ENCODE measurements at places on chromosomes 6 and 20.

DNA sequence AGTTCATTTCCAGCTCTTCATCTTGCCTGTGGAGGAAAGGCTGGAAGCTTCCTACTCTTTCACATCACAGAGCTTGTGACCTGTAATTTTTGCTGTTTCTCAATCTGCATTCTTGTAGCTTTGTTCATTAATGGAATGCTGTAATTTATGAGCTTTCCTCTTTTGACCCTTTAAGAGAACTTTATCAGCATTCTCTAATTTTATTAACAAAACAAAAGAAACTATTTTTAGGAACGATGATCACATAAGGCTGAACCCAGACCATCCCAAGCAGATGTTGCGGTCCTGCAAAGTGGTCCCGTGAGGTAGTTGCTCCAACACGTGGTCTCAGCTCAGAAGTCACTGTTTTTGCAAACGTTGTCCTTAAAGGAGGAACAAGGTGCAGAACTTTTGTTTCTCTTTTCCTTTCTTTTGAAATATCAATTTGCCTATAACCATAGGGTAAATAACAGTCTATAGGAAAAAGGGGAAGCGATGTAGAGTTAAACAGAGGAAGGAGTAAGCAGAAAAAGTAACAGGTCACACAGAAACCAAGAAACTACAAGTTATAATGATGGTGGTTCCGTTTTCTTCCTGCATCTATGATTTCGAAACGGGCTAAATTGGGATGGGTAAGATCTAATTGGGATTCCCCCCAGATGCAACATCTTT lies 121.3 kb upstream of the PHACTR1 start:
- no peak for DNase-seq

- no peak for DNase-seq
Measured at GRCh38 chr6:164109770-164110140, 695.2 kb downstream of the QKI start.

DNA sequence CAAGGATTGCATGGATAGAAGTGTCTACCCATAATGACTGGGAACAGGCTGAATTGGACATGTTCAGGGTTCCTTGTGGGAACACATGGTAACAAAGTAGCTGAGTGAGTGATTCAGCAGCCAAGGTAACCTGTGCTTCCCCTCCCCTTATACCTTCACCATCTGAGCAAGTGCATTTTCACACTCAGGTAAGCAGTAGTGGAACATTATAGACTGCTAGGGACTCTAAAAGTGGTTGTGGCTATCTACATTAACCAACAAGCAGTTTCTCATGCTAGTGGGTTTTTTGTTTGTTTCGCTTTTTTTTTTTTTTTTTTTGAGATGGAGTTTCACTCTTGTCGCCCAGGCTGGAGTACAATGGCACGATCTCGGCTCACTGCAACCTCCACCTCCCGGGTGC lies 41.4 kb downstream of the KIZ start:
- no peak for DNase-seq

DNA sequence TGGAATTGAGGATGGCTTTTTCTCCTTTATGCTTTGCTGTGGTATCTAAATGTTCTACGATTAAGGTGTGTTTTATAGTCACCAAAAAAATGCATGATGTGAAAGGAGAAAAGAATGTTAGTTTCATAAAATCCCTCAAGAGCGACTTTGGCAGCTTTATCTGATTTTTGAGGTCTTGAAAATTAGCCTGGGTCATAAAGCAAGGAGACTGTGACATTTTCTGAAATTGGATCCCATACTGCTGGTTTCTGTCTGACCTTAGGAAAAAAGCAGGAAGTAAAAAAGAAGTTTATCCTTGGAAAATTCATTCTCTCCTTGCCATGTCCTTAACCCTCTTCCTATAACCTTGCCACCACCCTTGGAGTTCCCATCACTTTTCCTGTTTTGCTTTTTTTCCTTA lies 525.3 kb downstream of the CD83 start:
- no peak for DNase-seq

DNA sequence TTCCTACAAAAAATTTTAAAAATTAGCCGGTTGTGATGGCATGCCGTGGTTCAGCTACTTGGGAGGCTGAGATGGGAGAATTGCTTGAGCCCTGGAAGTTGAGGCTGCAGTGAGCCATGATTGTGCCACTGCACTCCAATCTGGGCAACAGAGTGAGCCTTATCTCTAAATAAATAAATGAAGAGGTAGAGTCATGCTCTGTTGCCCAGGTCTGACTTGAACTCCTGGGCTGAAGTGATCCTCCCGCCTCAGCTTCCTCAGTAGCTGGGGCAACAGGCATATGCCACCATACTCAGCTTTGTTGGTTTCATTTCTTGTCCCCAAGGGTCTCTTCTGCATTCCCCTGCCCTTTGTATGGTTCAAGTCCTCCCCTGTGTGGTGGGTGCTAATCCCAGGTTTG lies 17.0 kb downstream of the HSPA1B start:
- DNase-seq: no peak

GRCh38 chr6:88910922-88911778 lies 52.3 kb downstream of the RNGTT start:
- DNase-seq: peak; percentile 19

GRCh38 chr20:47559141-47559540 lies 57.5 kb downstream of the NCOA3 start:
- peak; percentile 67 for DNase-seq

DNA sequence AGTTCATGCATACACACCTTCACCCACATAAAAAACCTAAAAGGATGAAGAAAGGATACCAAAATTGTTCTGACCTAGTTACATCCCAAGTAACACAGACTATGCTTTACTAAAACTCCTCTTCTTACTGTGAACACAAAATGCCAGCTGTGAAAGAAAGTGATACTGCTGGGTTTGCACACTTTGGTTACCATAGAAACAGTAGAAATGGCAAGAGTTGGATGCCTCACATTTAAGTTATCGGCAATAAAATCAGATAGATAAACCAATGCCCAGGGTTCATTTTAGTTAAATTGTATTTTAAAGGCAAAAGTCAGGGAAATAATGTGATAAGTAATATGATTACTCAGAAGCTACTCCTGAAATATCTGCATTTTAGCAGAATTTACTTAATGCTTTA lies 161.9 kb downstream of the CDK19 start:
- peak; percentile 69 for DNase-seq

DNA sequence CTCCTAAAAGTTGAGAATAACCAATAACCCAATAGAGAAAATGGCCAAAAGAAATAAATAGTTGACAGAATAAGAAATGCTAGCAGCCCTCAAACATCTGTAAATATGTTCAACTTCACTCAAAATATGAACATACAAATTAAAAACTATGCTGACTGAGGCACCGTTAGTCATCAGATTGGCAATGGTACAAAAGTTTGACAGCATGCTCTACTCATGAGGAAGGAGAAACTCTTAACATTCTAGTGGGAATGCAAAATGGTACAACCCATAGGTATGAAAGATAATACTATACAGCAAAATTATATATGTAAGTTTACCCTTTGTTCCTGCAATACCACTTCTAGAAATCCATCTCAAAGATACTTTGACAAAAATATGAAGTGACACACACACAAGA lies 1.6 kb upstream of the ZSCAN12 start:
- DNase-seq: no peak

DNA sequence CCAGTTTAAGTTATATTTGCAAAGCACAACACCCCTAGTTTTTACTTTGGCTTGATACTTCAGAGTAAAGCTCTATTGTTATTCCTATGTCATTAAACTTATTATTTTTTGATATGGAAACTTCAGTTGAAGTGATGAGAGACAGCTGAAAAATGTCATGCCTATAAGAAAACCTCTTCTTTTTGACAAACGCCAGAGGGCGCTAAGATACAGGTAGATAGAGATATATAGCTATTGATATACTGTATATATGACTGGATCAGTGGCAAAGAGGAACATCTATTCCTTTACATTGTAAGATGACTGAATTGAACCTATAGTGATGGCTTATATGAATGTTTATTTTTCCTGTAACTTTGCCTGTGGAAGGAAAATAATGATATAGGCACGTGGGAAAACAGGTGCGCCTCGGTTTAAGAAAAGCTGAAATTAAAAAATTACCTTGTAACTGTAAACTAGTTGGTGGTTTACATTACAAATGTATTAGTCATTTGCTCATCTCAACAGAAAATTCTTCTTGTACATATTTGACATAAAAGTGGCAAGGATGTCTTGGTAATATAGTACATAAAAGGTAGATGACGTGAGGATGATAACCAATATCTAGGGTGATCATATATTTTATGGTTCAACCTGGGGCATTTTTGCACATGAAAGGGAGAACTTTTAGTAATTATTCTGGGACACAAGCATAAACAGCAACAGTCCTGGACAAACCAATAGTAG lies 74.1 kb downstream of the LAMA4 start:
- peak; percentile 92 for DNase-seq

DNA sequence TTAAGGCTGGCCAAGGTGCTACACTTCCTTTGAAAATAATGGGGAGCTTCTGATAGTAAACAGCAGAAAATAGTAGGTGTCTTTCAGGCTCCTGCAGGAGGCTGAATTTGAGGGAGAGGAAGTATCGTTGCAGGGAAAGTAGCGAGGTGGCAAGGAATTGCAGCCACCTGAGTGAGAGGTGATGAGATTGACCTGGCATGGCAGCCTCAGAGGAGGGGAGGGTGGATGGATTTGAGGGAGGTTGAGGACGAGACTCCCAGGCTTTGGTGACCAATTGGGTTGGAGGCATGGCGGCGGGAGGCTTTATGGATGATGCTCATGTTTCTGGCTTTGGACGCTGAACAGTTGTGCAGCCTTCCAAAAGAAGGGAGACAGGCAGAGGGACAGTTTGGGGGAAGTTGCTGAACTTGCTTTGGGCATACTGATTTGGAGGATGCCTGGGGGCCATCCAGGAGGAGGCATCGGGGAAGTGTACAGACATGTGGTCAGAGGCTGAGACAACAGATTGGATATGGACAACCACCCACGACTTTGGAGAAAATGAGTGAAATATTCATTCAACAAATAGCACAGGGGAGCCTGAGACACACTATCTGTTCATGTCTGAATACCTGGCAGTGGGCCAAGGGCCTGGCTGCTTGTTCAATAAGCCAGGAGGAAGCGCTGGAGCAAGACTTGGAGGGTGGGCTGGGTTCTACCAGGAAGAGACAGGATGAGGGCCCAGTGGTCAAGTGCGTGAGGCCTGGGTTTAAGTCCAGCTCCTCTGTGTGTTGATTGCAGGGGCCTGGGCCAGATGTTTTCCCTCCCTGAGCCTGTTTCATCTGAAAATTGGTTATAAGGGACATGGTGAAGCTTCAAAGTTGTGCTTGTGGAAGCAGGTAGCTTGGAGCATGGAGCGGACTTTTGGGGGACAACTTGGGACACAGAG lies 113.2 kb downstream of the CEBPB start:
- peak; percentile 81 for DNase-seq

DNA sequence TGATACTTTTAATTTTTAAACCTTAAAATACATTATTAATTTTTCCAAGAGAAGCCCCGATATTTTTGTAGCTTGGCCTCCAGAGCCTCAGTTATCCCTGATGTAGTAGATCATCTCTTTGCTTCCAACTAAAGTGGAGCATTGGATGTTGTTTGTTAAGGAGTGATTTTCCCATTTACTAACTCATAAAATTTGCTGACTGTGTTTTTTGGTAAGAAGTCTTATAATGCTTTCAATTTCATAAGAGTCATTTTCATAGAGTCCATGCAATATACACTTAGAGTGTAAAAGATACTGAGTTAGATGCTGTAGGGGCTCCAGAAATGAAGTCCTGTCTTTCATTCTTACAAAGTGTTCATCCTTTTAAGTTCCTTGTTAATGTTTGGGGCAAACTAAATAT lies 46.8 kb downstream of the CDKAL1 start:
- no peak for DNase-seq

DNA sequence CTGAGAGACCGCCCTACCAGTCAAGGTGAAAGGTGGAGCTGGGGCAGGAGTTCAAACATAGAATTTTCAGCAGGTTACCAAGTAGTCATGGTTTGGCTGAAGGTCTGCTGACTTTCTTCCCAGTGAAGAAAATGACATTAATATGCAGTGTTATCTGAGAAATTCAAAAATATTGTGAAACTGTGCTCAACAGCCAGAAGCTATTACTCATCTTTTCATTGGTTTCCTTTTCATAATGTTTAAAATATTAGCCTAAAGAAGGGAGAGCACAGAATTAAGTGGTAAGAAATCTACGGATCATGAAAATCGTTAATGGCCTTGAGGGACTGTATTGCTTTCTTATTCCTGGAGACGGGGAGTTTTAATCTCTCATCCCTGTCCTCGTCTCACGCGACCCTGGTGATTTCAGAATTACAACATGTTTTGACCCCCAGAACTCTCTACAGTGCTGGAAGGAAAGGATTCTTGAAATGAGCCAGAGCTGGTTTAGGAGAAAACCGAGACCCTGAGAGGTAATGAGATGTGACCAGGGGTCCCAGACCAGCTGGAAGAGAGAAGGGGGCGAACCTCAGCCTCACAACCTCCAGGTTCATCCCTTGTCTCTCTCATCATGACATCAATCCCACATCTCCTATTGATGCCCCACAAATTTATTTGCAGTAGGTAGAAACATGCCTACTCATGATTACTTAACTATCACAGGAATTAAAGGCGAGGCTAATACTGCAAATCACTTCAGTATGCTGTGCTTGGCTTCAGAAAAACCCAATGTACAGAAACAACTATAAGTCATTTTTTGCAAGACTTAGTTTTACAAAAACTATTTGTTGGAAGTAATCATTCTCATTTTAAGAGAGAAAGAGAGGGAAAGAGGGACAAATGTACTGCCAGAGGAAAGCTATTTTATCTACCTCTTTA lies 209.5 kb downstream of the FNDC1 start:
- DNase-seq: no peak

DNA sequence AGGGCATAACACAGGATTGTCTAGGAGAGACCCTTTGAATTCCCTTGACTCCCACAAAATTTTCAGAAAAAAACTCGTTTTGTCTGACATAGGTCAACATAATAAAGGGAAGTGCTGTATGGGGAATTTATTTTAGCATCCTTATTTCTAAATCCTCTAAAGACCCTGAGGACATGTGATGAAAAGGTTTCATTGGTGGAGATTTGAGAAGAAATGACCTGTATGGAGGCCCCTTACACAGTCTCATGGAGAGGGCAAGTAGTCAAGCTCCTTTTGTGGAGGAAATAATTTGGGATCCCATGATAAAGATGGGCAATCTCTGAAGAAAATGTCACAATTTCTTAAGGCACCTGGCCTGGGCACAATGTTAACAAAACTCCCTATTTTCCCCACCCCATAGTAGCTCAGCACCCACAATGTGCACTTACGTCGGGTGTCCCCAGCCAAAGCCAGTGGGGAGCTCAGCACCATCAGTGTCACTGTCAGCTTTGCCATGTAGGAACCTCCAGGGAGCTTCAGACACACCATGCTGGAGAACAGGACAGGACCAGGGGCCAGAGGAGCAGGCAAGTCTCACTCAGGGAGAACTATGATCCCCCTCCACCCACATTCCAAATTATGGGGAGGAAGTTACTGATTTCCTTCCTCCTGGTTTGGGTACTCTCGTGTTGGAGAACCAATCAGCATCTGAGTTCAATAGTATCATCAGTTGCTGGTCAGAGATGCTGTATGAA lies at the start of gene HLA-DRB5:
Gene HLA-DRB5, minus strand, starts transcription at position 591 of the 734 bp plus-strand sequence. Its CDS starts 63 bp downstream, at position 528.
- DNase-seq: no peak

DNA sequence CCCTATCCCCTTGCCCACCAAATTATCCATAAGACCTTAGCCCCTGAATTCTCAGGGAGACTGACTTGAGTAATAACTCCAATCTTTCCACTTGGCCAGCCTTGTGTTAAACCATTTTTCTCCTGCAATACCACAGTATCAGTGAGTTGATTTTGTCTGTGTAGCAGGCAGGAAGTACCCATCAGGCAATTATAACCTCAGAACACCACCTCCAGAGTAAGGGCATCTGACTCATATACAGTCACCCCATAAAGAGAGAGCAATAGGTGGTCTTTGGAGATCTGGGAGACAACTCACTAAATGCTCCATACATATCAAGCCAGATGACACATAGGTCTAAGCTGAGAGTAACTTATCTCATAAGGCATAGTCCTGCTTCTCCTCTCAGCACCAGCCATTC lies 83.7 kb downstream of the FILIP1 start:
- no peak for DNase-seq

GRCh38 chr6:44126320-44127149 lies 717 bp downstream of the MRPL14 start:
- peak; percentile 30 for DNase-seq

All from NCI-H2171 treated with DMSO at 0.1 percent for 48 hours (cell line).